ENCODE measurements at places on chromosomes 1 and 21.
A peak's percentile ranks its signal among the peaks of the same experiment; 100 is the strongest.

DNA sequence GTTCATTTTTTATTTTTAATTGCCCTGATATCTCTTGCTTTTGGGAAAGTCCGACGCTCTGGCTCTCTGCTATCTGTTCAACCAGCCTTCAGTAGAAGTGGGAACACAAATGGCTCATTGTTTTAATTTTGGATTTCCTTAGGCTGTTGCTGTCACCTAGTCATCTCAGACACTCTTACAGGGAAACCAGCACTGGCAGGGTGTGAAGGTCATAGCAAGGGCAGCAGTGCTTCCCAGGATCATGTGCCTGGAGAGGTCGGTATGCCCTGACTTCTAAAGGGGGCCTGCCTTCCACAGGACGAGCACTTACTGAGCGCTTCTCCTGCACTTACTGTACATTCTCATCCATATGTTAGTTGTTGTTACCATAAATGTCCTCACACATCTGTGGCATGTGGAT is 224.2 kb downstream of the DISC1 start:
- no peak for DNase-seq

GRCh38 chr1:8077602-8078001 is 51.5 kb upstream of the ERRFI1 start:
- DNase-seq, result no peak

- no peak for DNase-seq
Observed at GRCh38 chr1:223243441-223244050, 100.5 kb upstream of the TLR5 start.

DNA sequence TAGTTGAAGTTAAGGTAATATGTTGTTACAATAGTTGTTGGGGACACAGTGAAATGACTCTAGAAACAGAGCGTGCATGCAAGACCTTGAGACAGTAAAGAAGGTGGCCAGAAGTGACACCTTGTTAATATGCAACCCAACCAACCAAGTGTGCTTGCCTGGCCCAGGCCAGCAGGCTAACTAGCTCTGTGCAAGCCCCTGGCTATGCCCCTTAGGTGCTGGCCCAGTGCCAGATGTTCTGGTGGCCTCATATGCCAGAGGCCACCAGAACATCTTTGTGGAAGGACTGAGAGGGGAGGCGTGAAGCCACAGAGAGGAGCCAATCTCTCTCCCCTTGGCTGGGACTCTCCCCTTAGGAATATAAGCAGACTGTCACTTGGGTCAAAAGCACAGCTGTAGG is 111.2 kb upstream of the JUN start:
- DNase-seq, result no peak

DNA sequence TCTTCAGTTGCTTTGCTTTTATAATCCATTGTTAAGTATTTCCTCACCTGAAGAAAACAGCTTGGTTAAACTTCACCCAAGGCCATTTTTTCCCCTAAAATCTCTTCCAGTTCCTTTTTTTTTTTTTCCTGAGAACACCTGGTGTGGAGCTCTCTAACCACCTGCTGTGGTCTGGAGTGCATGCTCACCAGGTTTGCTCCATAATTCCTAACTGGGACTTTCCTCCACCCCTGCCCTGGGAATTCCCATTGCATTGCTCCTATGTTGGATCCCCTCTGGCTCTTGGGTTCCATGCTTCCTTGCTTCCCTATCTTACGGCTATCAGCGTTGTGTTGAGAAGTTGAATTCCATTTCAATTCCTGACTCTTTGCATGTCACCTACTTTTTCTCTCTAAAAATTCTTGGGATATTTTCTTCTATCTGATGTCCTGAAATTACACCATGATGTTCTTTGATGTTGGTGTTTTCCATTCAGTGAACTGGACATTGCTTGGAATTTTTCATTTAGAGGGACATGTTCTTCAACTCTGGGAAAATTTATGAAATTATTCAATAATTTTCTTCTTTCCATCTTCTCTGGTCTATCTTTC is 19.6 kb upstream of the DYRK1A start:
- DNase-seq, result no peak

GRCh38 chr1:21518774-21519455 is 9.7 kb downstream of the ALPL start:
- DNase-seq, result no peak

GRCh38 chr21:32613436-32614043 is 1.4 kb upstream of the CFAP298 start:
- no peak for DNase-seq

DNA sequence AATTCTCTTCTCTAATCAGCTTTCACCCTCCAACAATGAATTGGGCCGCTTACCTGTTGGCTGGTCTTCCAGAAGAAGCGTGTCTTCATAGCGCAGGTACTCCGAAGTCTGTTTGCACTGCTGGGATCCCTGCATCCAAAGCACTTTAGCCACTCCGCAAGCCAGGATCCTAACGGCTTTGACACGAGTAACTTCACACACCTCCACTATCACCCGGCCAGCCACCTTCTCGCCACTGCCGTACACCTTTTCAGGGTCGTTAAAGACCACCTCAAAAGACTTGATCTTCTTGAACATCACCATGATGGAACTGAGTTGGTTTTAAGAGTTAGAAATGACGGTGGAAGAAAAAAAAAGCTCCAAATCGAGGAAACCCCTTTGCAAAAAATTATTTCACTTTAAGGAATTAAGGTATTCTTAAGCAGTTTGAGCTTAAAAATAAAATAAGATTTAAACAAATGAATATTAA is 381 bp downstream of the TXNIP start:
- no peak for DNase-seq

- no peak for DNase-seq
Observed at GRCh38 chr1:224287714-224288113, 42.3 kb downstream of the NVL start.

DNA sequence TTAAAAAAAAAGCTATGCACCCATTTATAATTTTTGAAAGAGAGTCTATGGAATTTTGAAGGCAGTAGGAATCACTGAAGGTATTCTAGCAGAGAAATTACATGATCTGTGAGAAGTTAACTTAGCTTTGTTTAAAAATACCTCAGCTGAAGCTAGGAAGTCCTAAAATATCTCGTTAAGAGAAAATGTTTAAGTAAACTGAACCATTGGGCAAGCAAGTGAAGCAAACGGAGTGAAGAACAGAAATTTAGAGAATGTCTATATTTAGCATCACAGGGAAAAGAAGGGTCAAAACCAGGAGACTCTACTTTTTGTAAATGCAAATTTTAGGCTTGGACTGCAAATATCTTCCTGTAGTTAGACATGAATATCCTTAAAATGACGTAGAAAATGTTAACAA is 230.8 kb downstream of the HMCN1 start:
- DNase-seq, result no peak

- no peak for DNase-seq
Observed at GRCh38 chr1:236144446-236145150, 2.3 kb downstream of the GPR137B start.

DNA sequence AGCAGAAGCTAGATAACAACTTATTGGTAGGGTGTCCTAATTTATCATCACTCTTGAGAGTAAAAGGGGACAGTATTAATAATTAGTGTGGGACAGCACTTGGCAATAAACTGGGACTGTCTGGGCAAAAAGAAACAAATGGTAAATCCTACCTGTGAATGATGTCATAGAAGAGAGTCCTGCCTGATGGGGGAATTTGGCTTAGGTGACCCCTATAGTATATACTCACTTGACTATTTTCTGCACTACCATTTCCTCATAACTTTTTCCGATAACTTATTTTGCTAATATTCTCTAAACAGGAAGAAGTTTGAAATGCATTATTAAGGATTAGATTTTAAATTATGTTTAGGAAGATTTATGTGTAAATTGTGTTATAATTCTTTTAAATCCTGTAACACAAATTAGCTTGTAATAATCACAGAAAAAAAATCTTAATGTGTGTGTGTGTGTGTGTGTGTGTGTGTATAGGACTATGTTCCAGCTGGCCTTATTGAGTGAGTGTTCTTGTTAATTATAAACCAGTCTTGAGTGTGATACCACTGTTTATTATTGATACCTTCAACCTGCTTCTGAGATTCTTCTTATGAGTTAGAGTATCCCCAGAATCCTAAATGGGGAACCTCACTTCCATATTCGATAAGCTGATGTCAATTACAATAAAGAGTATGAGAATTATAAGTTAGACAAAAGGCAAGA is 144.2 kb upstream of the C1orf105 start:
- DNase-seq, result no peak

DNA sequence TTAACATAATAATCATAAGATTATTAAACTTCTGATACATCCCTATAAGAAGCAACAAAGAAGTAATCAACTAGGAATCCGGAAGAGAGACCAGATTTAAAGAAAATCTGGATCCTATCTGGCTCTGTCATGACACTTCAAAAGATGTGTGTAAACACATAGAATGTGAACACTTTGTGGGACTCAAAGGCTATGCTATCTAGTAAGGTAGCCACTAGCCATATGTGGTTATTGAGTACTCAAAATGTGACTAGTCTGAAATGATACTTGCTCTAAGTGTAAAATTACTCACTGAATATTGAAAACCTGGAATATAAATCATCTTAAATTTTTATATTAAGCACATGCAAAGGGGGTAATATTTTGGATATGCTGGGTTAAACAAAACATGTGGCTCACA is 8.7 kb downstream of the FUBP1 start:
- no peak for DNase-seq

DNA sequence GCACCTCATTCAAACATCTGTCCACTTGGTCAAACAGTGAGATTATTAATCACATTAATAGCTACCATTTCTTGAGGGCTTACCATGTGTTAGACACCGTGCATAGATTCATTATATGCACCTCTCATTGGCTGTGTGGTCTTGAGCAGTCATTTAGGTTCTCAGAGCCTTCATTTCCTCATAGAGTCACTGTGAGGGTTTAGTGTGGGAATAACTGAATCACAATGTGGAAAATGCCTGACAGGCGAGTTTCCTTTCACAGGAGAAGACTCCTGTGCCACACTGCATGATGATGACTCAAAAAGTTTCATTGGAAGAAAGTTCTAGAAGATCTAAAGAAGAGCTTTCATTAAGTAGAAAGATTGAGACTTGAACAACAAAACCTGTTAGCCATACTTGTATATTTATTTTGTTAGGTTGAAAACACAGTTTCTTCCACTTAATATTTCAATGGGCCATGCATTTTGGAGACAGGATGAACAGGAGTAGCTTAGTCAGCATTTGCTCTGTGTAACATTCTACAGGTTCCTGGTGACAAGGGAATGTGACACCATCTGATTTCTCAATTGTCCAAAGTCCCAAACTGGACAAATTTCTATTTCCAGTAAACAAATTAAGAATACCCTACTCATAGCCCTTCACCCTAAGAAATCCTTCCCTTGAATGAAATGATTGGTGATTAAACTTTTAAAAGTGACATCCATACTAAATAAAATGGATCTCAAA is 45.7 kb downstream of the FYB2 start:
- peak; percentile 38 for DNase-seq

GRCh38 chr1:220808345-220809186 is 21.9 kb downstream of the MTARC1 start:
- DNase-seq, result no peak

GRCh38 chr1:45275054-45275453 is 51.6 kb upstream of the HPDL start:
- no peak for DNase-seq

GRCh38 chr1:197319631-197320030 is 51.6 kb downstream of the CRB1 start:
- DNase-seq, result no peak

GRCh38 chr1:200784576-200784975 is 45.9 kb downstream of the CAMSAP2 start:
- DNase-seq, result peak; percentile 35

GRCh38 chr1:156421062-156421938 is 52.3 kb downstream of the RHBG start:
- peak; percentile 63 for DNase-seq

GRCh38 chr1:228003461-228004330 is 3.1 kb upstream of the WNT3A start:
- no peak for DNase-seq

GRCh38 chr1:33985656-33986055 is 121.8 kb downstream of the HMGB4 start:
- DNase-seq, result peak; percentile 78

GRCh38 chr1:184945029-184945428 is 29.3 kb downstream of the NIBAN1 start:
- no peak for DNase-seq

DNA sequence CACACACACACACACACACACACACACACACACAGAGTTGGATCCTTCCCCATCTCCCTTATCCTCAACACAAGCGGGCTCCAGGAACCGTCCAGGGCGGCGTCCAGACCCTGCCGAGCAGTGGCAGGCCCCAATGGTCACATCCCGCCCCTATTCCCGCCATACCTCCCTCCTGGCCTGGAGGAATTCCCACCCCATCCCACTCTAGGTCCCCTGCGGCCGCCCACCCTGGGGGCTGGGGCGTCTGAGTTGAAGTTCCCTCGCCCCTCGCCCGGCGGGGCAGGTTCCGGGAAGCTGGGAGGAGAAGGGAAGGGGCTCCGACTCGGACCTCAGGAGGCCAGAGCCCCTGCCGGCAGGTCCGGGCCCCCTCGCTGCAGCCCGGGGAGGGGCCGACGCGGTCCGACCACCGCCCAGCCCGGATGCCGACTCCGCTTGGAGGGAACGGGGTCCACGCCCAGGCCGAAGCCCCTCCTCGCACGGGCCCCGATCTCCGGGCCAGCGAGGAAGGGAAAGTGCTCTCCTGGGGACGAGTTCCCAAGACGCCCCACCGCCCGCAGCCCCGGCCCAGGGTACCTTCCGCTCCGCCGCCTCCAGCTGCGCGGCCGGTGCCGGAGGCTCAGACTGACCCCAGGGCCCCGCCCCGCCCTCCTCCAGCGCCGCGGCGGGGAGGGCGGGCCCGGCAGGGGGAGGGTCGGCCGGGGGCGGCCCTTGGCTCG is at the start of gene RHOC:
TSS of gene RHOC (minus strand) at position 623 of the 716 bp plus-strand sequence. CDS start 3,328 bp downstream, outside the sequence.
- peak; percentile 76 for DNase-seq

- peak; percentile 48 for DNase-seq
Observed at GRCh38 chr1:78718566-78718965, 68.9 kb downstream of the IFI44 start.

DNA sequence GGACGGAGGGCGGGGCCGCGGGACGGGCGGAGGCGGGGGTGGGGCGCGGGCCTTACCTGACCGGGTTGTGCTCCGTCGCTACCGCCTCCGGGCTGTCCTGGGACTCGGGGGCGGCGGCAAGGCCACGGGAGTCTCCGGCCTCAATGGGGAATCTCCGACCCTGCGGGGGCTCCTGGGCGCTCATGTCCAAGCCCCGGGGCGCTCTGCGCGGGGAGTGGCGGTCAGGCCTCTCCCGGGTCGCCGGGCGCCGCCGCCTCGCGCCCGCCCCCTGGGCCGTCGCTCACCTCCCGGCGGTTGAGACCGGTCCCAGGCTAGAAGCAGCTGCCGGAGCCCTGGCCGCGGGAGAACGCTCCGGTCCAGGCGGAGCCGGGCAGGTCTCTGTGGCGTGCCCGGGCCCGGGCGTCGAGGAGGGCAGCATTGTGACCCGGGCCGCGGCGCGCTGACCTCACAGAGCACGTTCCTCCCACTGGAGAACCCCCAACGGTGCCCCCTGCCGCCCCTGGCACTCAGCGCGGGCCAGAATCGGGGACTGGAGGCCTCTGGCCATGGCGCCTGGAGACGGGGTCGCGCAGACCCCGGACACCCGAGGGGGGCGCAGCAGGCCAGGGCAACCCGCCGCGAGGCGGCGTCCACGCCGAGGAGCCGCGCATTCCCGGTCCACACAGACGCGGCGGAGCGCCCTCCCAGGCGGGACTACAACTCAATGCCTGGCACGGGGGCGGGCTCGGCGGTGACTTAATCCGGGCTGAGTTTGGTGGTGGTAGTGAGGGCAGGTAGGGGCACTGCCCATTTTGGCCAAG is 411 bp downstream of the FAM229A start:
- DNase-seq, result peak; percentile 37
